ENCODE measurements at places on chromosomes 5 and 9.
A peak's percentile ranks its signal among the peaks of the same experiment; 100 is the strongest.

GRCh38 chr5:35876922-35877321 lies 20.2 kb downstream of the IL7R start:
- no peak for DNase-seq

DNA sequence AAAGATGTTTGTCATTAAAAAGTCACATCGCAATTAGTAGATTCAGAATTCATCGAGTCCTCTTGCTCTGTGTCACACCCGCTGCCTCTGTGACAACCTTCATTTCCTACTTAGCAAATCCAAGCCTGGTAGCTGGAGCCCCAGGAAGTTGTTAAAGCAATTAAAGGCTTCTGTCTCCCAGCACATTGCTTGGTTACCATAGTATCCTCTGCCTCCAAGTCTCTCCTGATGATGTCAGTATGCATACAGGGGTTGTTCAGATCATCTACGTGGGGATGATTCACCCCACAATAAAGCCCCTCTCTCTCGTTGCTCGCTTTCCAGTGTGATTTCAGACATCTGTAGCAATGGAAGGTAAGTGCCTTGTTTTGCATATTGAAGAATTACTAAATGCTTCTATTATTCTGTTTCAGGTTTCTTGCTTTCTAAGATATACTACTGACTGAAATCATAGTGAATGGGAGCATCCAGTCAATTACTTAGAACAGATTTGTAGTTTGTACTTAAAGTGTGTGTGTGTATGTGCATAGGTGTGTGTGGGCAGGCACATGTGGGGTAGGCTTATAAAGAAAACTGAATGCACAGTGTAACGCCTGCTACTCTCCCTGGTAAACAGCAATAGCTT lies 52.9 kb downstream of the PAM start:
- DNase-seq = no peak

DNA sequence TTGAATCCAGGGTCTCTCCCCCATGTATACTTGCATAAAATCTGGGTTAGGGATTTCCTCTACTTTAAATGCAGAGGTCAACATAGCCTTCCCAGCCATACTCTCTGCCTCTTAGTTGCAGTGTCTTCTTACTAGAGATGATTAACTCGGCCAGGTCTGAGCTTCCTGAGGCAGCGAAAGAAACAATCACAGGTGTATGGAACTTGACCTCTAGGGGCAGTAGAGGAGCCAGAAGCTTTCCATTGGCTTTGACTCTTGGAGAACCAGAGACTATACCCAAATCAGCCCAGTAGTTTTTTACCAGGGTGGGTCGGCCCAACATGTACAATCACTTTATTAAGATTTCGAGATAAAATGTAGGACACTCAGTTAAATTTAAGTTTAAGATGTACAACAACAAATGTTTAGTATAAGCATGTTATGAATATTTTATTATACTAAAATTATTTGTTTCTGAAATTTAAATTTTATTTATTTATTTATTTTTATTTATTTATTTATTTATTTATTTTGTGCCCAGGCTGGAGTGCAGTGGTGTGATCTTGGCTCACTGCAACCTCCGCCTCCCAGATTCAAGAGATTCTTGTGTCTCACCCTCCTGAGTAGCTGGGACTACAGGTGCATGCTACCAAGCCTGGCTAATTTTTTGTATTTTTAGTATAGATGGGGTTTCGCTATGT lies 48.0 kb upstream of the DMRT3 start:
- no peak for DNase-seq

- DNase-seq = no peak
Measured at GRCh38 chr5:19790829-19791466, 197.1 kb downstream of the CDH18 start.

DNA sequence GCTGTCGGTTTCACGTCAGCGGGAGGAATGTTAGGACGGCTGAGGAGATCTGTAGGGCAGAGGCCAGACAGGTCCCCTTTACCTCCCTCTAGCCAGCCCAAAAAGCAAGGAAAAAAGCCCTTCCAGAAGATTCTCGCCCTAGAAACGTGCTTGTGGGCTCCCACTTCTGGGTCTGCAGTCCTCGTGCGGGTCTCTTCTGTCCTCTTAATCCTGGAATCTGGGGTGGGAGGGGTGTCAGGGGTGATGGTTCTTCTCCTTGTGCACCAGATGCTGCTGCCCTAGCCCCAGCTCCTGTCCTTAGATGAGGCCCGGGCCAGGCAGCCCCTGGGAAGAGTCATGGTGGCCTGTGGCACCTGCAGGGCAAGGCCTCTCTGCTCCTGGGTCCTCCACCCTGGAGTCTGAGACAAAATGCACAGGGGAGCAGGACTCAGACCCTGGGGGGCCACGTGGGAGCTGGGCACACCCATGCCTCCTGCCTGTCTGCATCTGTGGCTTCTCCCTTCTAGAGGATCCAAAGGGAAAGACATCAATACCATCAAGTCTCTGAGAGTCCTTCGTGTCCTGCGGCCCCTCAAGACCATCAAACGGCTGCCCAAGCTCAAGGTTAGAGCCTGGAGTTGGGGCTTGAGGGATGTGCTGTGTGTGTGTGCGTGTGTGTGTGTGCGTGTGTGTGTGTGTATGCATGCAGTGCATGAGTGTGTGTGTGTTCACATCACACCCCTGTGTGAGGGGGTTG lies 174.2 kb downstream of the CACNA1B start:
- DNase-seq = no peak

DNA sequence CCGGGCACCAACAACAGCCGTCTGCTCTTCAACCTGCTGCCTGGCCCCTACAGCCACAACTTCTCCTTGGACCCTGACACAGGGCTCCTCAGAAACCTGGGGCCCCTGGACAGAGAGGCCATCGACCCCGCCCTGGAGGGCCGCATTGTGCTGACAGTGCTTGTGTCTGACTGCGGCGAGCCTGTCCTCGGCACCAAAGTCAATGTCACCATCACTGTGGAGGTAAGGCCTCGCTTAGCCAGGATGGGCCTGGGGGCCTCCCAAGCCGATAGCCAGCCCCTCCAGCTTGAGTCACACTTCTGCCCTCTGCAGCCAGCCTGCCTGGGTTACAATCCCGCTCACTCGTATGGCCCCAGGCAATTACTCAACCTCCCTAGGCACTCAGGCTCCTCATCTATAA lies 28.6 kb downstream of the GPRIN1 start:
- DNase-seq = no peak

GRCh38 chr9:75866273-75866871 lies 24.1 kb upstream of the PCSK5 start:
- peak; percentile 5 for DNase-seq

- DNase-seq = no peak
Measured at GRCh38 chr5:6183391-6184390, 194.7 kb downstream of the MED10 start.

DNA sequence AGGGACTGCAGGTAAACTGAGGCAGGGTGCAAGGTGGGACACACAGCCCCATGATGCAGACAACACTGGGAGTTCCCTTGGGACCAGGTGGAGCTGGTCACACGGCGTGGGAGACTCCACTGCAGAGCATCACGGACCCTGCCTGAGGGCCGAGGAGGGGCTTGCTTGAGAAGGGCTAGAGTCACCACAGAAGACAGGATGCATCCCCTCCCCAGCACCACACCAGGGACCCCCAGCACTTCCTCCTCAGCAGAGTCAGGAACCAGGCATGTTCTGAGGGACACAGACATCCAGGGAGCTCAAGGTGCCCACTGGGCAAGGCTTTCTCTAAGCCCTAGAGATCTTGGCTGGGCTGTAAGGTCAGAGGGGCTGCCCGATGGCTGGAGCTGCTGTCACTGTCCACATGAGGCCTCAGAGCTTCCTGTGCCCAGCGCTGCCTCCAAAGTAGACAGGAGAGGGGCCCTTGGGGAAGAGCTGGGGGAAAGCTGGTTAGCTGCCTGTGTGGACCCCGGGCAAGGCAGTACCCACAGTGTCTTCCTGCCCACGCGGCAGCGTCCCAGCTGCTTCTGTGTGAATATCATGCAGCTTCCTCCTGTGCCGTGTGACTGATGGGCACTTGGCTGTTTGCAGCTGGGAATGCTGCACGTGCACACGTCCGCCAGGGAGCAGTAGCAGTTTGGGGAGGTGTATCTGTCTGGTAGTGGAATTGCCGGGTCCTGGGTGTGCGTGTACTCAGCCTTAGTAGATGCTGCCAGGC lies 176.6 kb downstream of the CACNA1B start:
- no peak for DNase-seq

- DNase-seq = no peak
Measured at GRCh38 chr5:102087906-102088305, 208.2 kb downstream of the SLCO4C1 start.

DNA sequence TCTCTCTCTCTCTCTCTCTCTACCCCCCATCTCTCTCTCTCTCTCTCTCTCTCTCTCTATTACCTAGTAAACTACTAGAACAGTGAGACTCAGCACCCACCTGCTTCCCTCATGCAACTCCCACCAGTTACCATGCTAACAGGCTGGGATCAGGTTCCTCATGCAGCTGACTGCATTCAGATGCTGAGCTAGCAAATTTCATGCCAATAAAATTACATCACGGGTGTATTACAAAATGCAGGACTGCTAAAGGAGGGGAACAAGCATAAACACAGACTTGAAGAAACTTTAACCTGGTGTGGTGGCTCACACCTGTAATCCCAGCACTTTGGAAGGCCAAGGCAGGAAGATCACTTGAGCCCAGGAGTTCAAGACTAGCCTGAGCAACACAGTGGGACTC lies 76.0 kb downstream of the CEMIP2 start:
- DNase-seq = no peak

DNA sequence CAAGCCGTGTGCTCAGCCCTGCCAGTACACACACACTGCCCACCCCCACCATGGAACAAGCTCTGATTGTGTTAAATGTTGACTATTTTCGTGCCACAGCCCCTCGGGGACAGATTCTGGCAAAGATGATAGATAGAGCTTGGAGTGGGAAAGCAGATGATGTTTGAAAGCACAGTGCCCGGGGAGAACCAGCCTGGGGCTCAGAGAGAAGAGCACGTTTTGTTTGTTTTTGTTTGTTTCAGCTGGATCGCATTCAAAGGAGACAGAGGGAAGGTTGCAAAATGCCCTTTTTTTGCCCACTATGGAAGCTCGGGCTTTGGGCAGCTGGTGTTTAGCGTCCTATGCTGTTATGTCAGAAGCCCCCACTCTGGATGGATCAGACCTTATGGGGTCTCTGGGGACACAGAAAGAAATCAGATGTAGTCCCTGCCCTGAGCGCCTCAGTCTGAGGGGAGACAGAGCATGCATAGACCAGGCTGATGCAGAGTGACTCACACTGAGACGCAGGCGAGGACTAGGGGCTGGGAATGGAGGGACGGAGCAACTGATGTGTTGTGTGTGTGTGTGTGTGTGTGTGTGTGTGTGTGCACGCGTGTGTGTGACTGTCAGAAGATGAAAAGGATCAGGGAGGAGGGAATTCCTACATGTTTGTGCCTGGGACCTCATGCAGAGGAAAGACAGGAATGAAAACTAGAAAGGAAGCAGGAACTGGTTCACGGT lies 229.7 kb downstream of the MELK start:
- no peak for DNase-seq

- no peak for DNase-seq
Measured at GRCh38 chr9:133569121-133569785, 34.7 kb downstream of the ADAMTSL2 start.
